ENCODE measurements at places on chromosomes 3 and 15.
A peak's percentile ranks its signal among the peaks of the same experiment; 100 is the strongest.

DNA sequence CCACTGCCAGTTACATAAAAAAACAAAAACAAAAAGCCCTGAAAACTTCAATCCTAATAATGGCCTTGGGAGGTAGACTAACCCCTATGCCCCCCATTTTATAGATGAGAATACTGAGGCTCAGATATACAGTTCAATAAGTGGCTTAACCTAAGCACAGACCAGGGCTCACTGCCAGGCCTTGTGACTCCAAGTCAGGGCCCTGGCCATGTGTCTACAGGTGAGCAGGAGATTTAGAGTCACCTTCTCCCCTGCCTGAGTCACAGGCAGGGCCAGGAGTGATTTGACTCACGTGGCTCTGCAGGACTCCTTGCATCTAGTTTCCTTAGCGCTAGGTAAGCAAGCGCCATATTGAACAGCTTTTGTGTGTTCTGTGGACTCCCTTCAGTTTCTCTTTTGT is 98.6 kb upstream of the ETV5 start:
- no peak for DNase-seq

GRCh38 chr3:157128771-157129681 is 30.9 kb downstream of the CCNL1 start:
- DNase-seq, result no peak

- no peak for DNase-seq
These were observed 59.1 kb downstream of the ATP8B4 start for GRCh38 chr15:50059883-50060282.

GRCh38 chr3:140816372-140817195 is 125.1 kb upstream of the SLC25A36 start:
- no peak for DNase-seq

DNA sequence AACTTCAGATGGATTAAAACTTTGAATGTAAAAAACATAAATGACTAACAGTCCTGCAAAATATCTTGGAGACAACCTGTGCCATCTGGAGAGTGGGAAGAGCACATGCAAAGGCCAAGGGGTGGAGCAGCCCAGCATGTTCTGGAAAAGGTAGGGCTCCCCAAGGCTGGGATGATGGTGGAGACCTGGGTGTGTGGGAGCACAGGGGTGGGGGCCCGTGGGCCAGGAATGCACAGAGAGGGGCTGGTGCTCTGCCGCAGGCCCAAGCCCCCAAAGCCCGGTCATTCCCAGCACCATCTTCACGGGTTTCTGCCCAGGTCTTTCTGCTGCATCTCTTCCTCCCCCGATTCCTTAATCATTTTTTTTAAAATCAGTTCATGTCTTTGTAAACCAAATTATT is 9.7 kb upstream of the GATA2 start:
- DNase-seq, result no peak

DNA sequence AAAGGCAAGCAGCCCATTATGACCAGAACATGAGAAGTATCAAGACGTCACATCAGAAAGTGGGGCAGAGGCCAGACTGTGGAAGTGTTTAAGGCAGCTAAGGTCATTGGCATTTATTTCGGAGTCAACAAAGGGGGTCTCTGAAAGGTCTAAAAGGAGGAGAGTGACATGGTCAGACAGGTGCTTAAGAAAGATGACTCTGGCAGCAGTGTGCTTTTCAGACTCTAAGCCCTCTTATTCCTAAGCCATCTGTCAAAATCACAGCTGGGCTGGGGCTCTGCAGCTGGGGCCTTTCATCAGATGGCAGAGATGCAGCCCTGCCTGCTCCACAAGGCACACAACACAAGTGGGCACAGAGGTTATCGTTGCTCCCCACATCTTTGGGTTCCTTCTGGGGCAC is 14.0 kb downstream of the FBXL22 start:
- no peak for DNase-seq

GRCh38 chr3:124777762-124778470 is 47.7 kb downstream of the UMPS start:
- no peak for DNase-seq

GRCh38 chr3:49422379-49423248 is at the start of gene AMT:
Gene AMT (minus strand): TSS chr3:49422473. CDS start chr3:49422450, 23 bp downstream.
- no peak for DNase-seq

GRCh38 chr3:134380249-134380648 is 6.0 kb upstream of the AMOTL2 start:
- no peak for DNase-seq

- DNase-seq, result no peak
These were observed 66.6 kb downstream of the SLC12A8 start for GRCh38 chr3:125145751-125146475.

- no peak for DNase-seq
These were observed 30.1 kb upstream of the ADAMTS7 start for GRCh38 chr15:78841376-78841706.

DNA sequence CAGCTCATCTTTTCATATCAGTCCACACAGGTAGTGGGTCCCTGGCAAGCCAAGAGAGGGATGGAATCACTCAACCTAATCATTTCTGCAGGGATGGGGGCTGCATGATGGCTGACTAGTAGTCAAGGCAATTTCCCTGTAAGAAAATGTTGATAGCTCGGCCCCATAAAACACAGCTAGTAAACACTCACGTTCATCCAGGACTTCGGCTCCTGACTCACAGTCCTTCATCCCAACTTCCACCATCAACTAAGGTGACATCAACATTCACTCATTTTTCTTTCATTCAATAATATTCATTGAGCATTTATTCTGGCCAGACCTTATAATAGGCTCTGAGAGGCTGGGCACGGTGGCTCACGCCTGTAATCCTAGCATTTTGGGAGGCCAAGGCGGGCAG is 4.4 kb upstream of the ACAP2 start:
- no peak for DNase-seq

DNA sequence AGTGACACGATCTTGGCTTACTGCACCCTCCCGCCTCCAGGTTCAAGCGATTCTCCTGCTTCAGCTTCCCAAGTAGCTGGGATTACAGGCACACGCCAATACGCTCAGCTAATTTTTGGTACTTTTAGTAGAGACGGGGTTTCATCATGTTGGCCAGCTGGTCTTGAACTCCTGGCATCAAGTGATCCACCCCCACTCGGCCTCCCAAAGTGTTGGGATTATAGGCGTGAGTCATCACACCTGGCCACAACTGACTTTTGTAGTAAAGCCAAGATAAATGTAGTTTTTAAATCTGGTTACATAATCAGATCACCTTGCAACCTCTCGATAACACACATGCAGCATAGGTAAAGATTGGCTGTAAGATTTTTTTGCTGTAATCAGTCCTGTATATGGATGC is 657.5 kb upstream of the DPPA4 start:
- DNase-seq, result no peak

DNA sequence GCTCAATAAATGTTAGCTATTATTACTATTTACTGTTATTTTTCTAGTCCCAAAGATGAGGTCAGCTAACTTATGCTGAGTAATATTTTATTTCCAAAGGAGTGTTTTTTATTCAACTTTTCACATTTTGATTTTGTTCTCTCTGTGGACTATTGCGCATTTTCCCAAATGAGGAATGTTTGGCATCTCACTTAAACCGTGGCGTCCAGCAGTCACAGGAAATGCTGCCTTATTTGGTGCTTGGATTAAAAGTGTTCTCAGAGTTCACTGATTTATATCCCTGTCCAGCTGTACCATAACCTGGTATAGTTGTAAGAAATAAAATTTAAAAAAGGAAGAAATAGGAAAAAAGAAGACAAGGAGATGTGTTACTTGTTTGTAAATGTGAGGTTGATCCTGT is 166.8 kb downstream of the THSD4 start:
- DNase-seq, result no peak

DNA sequence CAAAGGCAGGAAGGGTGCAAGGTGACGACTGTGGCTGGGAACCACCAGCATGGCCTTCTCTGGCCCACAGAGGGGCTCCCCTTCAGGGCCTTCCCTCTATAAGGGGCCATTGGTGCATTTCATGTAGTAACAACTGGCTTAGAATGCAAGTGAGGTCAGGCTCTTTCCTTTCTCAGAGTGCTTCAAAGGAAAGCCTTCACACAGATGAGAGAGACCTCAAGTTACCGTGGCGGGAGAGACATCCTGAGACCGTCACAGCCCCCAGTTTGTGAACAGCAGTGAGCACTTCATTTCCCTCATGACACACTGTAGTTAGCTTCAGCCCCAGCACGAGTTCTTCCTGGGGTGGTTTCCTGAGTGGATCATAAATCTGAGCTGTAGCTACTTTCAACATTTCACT is 96.6 kb upstream of the LIMD1 start:
- peak; percentile 8 for DNase-seq

DNA sequence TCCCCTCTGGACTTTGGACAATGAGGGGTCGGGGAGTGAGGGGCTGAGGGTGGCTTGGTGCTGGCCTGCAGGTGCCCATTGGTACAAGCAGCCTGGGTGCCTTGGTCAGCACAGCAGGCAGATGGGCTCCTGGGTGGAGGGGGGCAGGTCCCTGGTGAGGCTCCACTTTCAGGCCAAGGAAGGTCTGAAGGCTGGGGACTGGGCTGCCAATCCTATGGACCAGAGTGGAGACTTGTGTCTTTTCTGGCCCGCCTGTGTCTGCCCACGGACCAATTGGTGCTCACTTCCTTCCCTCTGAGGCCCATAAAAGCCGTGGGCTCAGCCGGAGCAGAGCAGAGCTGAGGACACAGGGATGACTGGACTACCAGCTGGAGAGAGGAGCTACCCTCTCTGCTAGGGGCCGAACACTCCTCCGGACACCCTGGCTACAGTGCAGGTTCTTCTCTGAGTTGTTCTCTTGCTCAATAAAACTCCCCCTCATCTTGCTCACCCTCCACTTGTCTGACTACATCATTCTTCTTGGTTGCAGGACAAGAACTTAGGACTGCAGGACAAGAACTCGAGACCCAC is 31.9 kb upstream of the IREB2 start:
- DNase-seq, result no peak

- DNase-seq, result no peak
These were observed 40.5 kb downstream of the CCNL1 start for GRCh38 chr3:157119369-157119951.

- DNase-seq, result no peak
These were observed 72.6 kb upstream of the SLC6A6 start for GRCh38 chr3:14329842-14330241.

- DNase-seq, result no peak
These were observed 214.4 kb downstream of the ABHD5 start for GRCh38 chr3:43905157-43905556.

GRCh38 chr3:187066228-187066995 is 72.9 kb downstream of the RPL39L start:
- peak; percentile 33 for DNase-seq

DNA sequence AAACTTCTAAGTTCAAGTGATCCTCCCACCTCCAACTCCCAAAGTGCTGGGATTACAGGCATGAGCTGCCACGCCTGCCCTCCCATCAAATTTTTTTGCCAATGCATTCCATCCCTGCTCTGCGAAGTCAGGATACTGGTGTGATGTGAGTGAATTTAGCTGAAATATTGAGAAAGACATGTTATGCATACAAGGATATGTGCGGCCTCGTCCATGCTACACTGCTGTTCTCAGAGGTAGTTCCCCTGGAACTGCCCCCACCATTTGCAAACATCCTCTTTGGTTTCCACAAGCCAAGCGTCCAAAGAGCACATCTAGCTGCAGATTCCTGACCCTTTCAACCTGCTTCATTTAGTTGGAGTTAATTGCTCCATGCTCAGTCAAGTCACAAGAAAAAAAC is 36.5 kb upstream of the BCL2A1 start:
- no peak for DNase-seq

- no peak for DNase-seq
These were observed 83.4 kb downstream of the DCLK3 start for GRCh38 chr3:36680952-36681351.

DNA sequence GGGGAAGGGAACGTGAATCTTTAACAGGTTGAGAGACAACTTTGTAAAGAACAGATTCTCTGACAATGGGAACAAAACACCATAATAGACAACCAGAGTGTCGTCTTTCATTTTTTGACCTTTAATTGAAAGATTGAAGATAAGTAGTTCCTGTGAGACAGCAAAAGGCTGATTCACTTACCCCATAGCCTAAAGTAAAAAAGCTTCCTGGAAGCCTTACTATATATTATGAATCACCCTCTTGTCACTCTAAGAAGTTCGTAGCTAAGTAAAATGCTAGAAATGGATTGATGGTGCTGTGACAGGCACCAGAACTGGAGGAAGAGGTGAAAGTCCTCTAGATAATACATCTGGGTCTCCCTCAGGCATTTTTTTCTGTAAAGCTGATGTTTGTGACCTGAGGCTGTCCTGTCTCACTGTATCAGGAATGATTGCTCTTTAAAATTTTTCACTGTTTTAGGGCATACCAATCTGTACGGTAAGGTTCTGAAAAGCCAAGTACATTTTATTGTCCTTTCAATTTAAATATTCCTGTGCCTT is 824.6 kb upstream of the SEMA6D start:
- DNase-seq, result no peak

DNA sequence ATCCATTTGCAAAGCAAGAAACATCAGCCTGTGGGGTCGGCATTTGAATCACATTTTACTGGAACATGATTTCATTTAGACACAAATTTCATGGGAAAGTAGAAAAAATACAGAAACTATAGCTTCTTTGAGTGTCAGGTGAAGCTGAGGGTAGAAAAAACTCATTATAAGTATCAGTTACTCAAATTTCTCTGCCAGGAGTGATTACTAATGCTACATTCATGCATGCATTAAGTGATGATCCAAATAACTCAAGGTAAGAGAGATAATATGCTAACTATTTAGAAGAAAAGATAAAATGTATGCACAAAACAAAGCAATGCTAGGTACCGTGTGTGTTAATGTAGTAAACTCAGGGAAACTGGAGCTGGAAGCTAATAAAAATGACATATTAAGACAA is 406.0 kb downstream of the GAP43 start:
- no peak for DNase-seq

DNA sequence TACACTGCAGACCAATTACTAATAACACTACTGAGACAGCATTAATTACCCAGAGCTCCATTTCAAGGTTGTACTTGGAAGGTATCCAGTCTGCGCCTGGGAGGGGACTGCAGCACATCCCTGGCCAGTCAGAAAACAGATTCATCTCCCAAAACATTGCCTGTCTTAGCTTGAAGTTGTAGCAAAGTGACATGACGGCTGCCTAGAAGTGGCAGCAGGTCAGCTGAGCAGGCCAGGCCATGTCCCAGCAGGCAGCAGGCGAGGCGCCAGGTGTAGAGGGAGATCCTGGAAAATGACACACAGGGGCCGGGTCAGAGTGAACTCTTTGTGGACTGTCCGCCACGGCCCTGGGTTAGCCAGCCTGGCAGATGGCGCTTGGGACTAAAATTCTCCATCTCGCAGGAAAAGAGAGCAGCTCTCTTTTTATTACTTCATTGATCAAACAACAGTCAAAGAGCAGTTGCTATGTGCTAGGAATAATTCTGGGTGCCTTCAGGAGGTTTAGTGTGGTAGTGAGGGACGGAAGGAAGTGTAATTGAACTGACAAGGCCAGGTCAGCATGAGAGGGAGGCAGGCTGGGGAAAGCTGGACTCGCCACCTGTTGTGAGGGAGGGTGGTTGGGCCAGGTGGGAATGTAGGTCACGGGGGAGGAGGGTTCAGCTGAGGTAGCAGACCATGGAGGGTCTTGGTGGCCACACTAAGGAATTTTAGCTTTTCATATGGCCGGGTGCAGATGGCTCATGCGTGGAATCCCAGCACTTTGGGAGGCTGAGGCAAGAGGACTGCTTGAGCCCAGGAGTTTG is 1.3 kb upstream of the MAP6D1 start:
- DNase-seq, result no peak

DNA sequence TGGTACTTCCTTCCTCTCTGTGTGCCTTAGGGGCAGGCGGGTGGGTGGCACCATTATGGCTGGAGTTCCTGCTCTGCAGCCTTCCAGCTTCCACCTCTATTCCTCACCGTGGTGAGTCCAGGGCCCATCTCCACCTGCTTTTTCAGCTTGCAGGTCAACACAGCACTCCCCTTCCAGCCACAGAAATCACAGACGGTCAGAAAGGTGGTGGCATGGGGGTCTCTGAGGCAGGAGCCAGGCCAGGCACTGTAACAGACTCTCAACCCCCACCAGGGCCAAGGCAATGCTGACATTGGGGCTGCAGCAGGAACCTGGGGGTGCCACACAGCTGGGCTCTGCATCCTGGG is 16.6 kb downstream of the KLF15 start:
- DNase-seq, result no peak
